Stimulated activated CD8-positive, alpha-beta memory T cell treated with anti-CD3 and anti-CD28 coated beads, Interleukin-15, amount 100 ng/mL, for 4 hours (primary cell): ENCODE measurements at places on chromosomes 7 and 10.

DNA sequence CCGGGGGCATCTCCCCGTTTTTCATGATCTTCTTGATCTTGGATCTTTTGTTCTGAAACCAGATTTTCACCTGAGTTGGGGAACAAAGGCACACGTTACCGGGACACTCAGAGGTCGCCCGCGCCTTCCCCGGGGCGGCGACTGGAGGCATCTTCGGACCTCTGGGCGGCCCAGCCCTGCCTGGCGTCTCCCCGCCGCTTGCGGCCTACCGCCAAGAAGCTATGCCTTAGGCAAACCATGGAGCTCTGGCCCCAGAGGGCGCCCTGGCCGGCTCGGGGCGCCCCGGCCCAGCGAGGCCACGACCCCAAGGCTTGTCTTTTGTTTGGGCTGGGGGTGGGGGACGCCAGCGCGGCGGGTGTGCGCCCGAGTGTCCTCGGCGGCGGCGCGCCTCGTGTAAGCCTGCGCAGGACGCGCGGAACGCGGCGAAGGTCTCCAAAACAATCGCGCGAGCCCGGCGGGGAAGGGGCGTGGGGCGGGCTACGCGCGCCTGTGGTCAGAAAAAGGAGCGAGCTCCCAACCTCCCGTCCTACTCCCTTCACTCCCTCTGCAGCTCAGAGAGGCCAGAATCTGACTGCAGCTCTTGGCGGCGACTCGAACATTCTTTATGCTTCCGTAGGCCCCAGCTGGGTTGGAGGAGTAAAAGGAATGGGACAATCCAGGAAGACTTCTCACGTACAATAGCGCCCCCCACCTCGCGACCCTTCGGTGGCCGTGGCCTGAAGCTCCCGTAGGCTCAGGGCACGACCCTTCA, 3.5 kb downstream of the DLX5 start:
- DNase-seq, result no peak

DNA sequence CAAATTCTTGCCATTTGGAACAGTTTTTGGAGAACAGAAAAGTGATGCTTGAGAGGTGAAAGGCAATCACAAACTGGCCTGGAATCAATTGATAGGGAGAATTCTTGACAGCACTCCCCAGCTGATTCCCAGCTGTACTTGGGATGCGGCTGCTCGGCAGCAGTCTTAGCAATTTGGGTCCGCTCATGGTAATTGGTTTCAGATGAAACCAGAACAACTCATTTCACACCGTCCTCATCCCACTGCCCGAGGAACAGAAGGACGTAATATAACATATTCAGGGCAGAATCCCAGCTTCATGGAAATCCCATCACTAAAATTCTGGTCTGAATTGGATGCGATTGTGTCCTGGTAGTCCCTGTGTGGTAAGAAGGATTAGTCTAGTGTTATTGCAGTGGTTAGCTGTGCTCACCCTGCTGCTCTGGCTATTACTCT, 223.3 kb upstream of the FERD3L start:
- no peak for DNase-seq

DNA sequence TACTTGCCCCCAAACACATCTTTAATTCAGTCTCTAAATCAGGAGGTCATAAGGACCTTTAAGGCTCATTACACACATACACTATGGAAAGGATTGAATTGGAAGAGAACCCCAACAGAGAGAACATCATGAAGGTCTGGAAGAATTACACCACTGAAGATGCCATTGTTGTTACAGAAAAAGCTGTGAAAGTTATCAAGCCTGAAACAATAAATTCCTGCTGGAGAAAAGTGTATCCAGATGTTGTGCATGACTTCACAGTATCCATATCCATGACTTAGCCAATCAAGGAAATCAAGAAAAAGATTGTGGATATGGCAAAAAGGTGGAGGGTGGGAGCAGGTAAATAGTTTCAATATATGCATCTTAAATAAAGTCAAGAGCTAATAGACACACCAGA, 13.7 kb downstream of the LIPA start:
- DNase-seq, result no peak

- DNase-seq, result no peak
These were observed 51.0 kb downstream of the CAV1 start for GRCh38 chr7:116575853-116576252.

DNA sequence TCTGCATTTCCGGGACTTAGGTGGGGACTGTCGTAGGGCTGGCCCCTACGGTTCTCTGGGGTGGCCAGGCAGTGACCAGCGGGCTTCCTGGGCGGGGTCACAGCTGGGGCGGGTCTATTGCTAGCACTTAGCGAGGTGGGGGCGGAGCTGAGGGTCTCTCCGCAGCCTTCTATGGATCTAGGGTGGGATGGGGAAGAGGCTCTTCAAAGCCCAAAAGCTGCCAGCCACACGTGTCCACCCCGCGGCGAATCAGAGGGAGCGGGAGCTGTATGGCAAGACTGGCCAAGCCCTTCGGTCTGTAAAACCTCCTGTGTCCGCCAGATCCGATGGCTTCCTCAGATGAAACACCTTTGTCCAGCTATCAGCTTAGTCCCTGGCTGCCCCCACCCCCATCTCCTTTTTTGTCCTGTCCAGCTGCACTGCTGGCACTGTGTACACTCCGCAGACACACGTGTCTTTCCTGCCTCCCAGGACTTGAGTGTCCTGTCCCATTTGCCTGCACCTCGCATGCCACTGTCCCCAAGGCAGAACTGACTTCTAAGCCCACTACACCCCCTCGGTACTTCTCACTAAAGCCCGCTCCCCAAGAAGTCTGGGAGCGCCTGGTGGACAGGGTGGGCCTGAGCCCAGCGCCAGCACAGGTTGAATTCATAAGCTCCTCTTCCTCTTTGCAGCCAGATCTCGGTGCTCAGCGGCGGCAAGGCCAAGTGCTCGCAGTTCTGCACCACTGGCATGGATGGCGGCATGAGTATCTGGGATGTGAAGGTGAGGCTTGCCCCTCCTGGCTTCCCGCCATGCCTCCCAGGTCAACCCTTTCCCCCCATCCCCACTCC, 14.8 kb downstream of the PDAP1 start:
- no peak for DNase-seq

- no peak for DNase-seq
These were observed 106.8 kb upstream of the PDCD4 start for GRCh38 chr10:110764793-110765512.

DNA sequence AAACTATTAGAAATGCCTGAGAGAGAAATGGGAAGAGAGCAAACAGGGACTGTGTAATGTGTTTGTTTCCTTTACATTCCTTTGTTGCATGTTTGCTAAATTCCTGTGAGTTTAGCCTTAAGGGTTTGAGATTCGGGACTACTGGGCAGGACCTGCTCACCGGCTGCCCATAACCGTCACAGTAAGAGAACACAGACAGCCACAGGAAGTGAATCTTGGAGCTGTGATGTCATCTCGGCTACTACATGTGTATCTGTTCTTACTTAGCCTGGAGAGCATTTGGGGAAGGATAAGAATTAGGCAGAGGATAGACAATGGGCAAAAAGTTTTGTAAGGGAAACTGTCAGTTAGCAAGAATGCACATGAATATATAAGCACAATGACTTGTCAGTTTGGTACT, 485.1 kb upstream of the KLF6 start:
- no peak for DNase-seq

DNA sequence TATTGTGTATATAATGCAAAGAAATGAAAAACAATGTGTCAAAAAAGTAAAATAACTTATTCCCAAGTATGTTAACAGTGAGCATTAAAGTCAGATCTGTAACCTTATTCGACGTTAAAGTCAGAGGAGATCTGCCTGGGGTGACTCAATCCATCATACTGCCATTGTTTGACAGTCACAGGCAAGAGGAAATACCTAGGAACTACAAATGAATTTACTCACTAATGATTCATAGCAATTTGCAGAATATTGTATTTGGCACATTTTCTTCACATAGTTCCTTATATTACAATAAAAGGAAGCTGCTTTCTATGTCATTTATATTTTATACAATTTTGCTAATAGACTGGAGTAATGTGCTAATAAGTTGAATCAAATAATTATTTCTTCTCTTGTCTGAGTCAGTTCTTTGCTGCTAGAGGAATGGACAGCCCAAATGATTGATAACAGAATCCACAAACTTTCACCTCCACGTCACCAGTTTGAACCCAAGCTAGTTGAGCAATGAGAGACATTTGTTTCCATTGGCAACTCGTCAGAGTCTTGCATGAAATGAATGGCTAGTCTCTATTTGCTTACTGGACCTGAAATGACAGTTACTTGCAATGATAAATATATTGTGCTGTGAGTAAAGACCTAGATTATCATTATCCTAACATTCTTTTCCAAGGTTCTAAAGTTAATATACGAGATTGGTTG, 48.5 kb upstream of the TMEM106B start:
- no peak for DNase-seq

GRCh38 chr7:108030516-108030915, 27.6 kb upstream of the LAMB1 start:
- DNase-seq, result no peak
